Stimulated activated CD8-positive, alpha-beta memory T cell treated with anti-CD3 and anti-CD28 coated beads, Interleukin-7, amount 100 ng/mL, for 1 hour (primary cell): ENCODE measurements at places on chromosomes 3 and 15.
A peak's percentile ranks its signal among the peaks of the same experiment; 100 is the strongest.

DNA sequence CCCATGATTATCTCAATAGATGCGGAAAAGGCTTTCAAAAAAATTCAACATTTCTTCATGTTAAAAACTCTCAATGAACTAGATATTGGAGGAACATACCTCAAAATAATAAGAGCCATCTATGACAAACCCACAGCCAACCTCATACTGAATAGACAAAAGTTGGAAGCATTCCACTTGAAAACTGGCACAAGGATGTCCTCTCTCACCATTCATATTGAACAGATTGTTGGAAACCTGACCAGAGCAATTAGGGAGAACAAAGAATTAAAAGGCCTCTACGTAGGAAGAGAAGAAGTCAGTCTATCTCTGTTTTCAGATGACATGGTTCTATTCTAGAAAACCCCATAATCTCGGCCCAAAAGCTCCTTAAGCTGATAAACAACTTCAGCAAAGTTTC lies 274.5 kb upstream of the MANF start:
- DNase-seq, result no peak

DNA sequence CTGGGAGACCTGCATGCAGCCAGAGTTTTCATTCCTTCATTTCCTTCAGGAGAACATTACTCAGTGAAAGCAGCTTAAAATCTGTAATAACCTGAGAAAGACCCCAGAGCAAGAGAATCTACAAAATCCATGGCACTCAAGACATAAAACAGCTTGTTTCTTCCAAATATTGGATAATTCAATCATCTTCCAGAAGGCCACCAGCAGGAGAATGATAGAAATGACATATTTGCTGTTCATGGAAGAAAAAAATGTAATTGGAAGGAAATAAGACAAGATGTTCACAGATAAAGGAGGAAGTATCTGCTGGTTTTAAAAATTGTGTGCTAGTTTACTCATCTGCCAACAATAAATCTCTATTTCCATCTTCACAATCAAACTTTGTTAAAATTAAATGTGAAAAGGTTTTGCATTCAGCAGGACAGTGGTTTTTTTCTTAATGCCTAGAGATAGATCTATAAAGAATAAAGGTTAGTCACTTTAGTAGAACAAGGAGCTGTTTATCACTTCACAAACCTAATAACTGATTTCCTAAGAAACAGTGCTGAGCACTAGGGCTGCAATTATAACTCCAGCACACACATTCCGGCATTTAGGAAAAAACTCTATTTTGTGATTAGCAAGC lies 530.8 kb downstream of the NSUN3 start:
- no peak for DNase-seq

DNA sequence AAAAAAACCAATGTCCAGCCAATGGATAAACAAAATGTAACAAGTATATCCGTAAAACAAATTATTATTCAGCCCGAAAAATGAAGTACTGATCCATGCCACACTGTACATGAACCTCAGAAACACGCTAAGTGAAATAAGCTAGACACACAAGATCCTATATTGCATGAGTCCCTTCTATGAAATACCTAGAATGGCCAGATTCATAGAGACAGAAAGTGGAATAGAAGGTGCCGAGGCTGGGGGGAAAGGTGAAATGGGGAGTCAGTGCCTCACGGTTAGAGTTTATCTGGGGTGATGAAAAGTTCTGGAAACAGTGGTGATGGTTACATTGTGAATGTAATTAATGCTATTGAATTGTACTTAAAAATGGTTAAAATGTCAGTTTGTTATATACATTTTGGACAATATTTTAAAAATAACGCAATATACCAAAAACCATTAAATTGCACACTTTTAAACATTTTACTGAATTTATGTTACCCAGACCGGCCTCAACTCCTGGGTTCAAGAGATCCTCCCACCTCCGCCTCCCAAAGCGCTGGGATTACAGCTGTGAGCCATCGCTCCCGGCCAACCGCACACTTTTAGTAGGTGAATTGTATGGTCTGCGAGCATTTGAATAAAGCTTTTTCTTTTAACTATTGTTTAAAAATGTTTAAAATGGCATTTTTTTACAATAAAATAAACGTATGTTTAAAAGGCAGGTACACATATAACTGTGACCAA lies 2.1 kb downstream of the RNF168 start:
- no peak for DNase-seq

- no peak for DNase-seq
Measured at GRCh38 chr3:17850448-17850847, 108.0 kb upstream of the TBC1D5 start.

DNA sequence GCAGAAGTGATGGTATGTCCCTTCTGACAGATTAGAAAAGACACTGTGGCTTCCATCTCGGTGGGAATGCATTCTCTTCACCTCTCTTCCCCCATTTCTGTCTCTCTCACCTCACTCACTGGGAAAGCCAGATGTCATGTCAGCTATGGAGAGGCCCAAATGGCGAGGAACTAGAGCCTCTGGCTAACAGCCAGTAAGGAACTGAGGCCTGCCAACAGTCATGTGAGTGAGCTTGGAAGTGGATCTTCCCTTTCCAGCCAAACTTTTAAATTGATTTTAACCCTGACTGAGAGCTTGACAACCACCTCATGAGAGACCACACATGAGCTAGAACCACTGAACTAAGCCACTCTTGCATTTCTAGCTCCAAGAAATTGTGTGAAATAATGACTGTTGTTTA lies 35.2 kb upstream of the CDAN1 start:
- no peak for DNase-seq

- no peak for DNase-seq
Measured at GRCh38 chr3:18079739-18080138, 337.3 kb upstream of the TBC1D5 start.

DNA sequence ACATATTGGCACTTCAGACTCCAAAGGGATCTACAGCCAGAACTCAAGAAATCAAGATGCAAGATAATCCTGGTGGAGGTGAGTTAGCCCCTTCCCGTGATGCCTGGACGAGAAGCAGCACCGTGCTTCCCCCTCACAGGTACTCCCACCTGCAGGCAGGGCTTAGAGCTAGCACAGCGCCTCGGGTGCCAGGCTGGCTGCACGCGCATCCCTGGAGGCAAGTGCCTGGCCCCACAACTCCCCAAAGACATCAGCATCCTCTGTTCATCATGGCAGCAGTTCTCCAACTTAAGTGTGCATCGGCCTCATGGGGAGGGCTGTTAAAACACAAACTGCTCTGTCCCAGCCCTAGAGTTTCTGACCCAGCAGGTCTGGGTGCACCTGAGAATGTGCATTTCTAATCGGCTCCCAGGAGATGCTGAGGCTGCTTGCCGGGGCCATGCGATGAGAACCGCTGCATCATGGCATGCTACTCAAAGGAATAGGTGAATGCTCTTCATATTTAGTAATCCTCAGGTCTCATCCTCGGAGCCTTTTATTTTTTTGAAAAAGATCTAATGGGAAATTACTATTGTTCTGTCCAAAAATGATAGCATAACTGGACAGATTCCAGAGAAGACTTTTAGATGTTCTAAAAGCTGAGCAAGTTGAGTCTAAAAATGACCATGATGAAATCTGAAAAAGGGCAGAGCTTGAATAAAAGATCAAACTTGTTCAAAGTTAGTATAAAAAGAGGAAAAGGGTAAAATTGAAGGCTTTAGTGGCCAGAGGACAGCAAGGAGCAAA lies 244.2 kb downstream of the ADAMTS17 start:
- no peak for DNase-seq

GRCh38 chr3:59266551-59266950 lies 216.7 kb upstream of the CFAP20DC start:
- no peak for DNase-seq

- no peak for DNase-seq
Measured at GRCh38 chr3:38617137-38617536, 32.4 kb downstream of the SCN5A start.

- no peak for DNase-seq
Measured at GRCh38 chr3:29587340-29587739, 306.5 kb downstream of the RBMS3 start.

DNA sequence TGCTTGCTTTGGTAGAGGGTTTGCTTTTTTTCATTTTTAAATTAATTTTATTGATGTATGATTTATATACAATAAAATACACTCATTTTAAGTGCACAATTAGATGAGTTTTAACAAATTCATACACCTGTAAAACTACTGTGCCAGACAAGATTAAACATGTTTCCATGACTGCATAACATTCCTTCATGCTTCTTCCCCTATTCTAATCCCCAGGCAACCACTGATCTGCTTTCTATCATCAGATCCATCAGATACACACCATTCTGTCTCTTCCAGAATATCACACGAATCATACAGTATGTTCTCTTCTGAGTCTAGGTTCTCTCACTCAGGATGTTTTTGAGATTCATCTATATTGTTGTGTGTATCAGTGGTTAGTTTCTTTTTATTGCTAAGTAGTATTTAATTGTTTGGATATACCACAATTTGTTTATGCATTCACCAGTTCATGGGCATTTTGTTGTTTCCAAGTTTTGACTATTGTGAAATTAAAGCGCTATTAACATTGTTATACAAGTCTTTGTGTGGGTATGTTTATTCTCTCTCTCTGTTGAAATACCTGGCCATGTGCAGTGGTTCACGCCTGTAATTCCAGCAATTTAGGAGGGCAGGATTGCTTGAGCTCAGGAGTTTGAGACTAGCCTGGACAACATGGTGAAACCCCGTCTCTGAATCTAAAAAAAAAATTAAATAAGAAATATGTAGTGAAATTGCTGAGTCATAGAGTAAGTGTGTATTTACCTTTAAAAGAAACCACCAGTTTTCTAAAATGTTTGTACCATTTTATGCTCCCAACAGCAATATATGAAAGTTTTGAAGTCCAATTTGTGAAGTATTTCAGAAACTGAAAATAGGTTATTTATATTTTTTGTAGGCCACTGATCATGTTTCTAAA lies 7.0 kb upstream of the TFG start:
- DNase-seq, result no peak

GRCh38 chr3:57597127-57597923 lies at the start of gene ARF4:
ARF4 (minus strand) TSS chr3:57597344; CDS start chr3:57597140, 204 bp downstream.
- DNase-seq, result peak; percentile 98

DNA sequence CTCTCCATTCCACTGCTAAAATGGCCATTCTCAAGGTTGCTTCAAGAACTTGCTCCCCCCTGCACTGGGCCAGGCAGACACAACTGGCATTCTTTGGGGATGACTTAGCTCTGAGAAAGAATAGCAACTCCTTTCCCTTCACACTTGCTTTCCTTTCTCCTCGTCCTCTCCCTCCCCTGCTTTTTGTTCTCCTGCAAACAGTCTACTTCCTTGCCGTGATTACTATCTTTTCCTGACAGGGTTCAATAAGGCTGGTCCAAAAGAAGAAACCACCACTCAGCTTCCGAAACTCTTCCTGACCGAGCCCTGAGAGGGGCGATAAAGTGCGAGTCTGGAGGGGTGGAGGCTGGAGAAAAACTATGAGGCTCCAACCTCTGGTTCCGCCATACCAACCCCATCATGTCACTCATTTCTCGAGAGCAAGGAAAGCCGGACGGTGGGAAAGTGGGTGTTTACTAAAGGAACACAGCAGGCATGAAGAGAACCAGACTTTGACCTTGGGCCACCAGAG lies 5.0 kb downstream of the AMOTL2 start:
- no peak for DNase-seq

DNA sequence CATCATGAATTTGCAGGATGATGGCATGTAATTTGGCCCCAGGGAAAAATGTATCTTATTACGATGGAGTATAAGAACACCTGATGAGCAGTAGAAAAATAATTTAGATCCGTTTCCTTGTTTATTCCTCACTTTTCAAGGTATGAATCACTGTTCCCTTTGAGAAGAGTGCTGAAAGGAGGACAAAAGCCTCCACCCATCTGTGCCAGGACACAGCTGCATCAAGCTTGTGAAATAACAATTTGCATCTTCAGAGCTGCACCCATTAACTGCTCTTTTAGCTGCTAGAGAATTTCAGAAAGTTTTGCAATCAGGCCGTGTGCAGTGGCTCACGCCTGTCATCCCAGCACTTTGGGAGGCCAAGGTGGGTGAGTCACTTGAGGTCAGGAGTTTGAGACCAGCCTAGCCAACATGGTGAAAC lies 9.6 kb downstream of the CLDND1 start:
- DNase-seq, result no peak

DNA sequence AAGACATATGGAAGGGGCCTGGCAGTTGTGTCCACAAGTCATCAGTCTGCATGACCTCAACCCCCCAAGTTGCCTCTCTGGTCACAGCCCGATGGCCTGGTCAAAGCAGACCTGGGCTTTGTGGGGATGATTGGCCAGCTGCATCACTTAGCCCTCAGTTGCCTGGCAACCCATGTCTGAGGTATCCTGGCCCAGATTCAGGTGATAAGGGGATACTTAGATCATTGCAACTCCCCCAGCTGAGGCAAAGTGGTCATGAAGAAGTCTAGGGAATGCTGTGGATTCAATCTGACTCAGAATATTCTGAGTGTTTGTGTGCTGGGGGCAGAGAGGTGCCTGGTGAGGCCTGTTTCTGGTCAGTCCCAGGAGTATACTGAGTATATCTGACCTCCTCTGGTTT lies 5.0 kb downstream of the GPR156 start:
- DNase-seq, result no peak

DNA sequence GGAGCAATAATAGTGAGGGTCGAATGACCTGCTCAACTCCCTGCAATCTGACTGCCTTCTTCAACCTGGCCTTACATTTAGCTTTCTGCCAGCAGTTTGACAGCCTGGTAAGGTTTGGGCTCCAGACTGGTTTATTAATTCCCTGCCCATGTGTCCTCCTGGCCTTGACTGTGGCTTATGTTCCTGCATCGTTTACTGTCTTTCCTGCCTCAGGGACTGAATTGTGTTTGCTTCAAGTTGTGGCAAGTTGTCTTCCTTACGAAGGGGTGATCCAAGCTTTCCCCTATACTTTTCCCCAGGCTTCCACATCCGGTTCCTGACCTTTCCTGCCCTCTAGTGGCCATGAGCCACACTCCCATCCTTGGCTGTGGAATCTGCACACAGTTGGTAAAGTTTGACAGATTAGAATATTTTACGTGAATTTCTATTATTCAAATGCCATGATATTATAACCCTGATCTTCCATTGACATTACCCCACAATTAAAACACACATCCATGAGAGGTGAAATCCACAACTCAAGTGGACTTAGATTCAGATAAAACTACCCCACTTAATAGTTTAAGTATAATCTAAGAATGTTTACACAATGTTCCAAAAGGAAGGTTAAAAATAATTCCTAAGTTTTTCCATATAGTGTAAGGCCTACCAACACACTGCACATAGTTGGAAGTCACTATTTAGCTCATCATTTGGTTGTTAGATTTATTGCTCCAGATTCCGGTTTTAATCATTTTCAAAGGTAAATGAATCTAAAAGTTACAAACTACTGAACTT lies 95.7 kb downstream of the NEDD4 start:
- no peak for DNase-seq

DNA sequence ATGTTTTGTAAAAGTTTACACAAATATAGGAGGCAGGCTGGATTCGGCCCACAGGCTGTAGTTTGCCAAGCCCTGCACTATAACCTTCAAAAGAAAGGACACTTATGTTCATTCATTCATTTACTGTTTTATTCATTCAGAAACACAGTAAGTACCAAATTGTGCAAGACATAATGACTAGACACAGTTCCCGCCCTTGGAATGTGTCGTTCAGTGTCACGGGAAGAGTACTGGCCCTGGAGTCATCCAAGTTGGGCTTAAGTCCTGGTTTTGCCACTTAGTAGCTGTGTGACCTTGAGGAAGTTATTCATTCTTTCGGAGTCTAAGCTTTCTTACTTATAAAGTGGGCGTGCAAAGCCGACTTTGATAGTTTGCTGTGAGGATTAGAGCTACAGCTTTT lies 22.0 kb downstream of the COLQ start:
- no peak for DNase-seq
